ENCODE measurements at places on chromosomes 11 and 22.

- DNase-seq: no peak
Observed at GRCh38 chr11:10540546-10540914, 457 bp downstream of the RNF141 start.

GRCh38 chr11:12164061-12165014 is 53.9 kb downstream of the MICAL2 start:
- no peak for DNase-seq

DNA sequence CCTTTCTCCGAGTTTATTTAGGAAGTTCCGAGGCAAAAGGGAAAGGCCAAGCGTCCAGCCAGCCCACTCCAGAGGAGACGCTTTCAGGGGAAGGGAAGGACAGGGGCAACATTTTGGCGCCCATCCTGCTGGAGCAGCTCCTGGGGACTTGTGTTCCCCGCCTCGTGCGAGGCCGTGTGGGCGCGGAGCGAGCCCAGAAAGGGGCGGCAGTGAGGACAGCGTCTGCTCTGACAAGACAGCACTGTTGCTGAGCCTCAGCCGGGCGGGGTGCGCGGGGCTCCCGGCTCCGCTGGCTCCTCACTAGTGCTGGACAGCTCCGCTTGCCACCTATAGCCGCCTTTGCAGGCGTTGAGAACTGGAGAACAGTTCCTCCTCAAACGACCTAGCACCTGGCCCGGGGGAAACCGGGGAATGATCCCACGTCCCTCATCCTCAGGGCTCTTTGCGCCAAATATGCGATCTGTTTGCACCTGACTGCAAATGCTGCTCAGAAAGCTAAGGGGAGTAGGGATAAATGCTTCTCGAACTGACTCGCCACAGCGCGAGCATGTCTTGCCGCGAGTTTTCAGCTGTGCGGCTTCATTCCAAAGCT is 722 bp upstream of the GUCY1A2 start:
- peak; percentile 73 for DNase-seq

GRCh38 chr11:65375012-65375411 is 7.4 kb downstream of the SLC25A45 start:
- no peak for DNase-seq

DNA sequence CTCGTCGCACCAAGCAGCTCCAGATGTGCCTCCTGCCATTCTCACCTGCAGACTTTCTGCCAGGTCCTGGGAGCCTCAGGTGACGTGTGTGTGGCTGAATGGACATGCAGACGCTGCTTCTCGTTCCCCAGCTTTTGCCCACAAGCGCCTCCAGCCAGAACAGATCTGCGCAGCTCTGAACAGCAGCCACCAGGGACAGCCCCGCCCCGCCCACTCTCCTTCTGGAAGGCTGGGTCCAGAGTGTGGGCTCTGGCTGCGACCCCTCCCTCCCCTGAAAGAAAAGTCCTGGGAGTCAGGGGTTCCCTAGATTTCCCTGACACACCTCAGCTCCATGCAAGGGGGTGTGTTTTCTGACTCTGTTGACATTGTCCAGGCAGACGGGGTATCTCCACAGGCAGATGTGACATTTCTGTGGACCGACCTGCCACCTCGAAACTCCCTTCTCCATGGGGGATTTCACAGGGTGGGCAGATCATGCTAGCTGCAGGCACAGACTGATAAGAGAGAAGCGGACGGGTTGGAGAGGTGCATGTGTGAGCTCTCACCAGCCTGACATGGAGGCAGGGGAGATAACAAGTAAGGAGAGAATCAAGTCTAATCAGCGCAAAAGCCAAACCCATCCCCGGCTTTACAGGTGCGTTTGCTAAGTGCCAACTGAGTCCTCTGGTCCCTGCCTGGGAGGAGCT is 19.8 kb downstream of the SLCO2B1 start:
- DNase-seq: no peak

- DNase-seq: no peak
Observed at GRCh38 chr11:106961518-106961917, 56.8 kb downstream of the GUCY1A2 start.

DNA sequence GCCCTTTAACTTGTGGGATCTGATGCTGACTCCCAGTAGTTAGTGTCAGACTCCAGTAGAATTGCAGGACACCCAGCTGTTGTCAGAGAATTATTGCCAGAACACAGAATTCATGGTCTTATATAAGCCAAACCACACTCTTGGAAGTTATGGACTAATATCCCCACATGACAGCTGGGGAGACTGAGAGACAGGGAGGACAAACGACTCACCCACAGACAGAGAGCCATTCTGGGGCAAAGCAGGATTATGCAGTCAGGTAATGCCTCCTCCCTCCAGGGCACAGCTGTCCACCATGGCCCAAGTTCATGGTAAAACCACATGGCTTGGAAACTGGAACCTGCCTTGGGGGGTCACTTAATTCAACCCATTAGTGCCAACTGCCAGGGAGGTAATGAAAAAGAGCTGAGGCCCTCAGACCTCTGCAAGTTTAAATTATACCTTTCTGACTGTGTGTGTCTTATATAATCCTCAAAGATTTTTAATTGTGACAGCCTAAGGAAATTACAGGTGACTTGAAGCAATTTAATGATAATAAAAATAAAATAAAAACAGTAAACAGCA is 299.5 kb downstream of the BUD13 start:
- DNase-seq: no peak

GRCh38 chr22:50226063-50226874 is 18.6 kb downstream of the TUBGCP6 start:
- DNase-seq: no peak

- no peak for DNase-seq
Observed at GRCh38 chr11:1475841-1476240, 10.7 kb downstream of the MOB2 start.

DNA sequence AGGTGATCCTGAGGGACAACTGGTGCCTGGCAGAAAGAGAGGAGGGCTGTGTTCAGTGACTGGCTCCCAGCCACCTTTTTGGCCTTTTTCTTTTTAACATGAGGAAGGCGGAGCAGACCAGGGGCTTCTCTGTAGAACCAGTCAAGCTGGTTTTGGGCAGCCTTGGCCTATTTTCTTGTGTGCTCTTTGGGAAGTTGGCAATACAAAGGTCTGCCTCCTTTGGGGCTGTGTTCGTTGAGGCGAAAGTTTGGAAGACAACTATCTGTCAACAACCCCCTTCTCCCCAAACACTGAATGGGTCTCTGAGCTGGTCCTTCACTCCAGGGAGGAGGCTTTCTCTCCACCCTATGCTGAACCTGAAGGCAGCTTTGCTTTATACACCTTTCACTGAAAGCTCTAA is 8.5 kb downstream of the MARK2 start:
- no peak for DNase-seq

GRCh38 chr11:120547811-120548681 is 36.5 kb downstream of the GRIK4 start:
- peak; percentile 91 for DNase-seq

- DNase-seq: no peak
Observed at GRCh38 chr11:1160231-1161101, 2.7 kb downstream of the MUC5AC start.

GRCh38 chr11:61683961-61684869 is 4.0 kb downstream of the DAGLA start:
- no peak for DNase-seq

GRCh38 chr11:118082880-118083552 is 3.7 kb downstream of the SMIM35 start:
- DNase-seq: no peak

GRCh38 chr22:49970528-49971231 is 10.1 kb downstream of the PIM3 start:
- DNase-seq: peak; percentile 98

DNA sequence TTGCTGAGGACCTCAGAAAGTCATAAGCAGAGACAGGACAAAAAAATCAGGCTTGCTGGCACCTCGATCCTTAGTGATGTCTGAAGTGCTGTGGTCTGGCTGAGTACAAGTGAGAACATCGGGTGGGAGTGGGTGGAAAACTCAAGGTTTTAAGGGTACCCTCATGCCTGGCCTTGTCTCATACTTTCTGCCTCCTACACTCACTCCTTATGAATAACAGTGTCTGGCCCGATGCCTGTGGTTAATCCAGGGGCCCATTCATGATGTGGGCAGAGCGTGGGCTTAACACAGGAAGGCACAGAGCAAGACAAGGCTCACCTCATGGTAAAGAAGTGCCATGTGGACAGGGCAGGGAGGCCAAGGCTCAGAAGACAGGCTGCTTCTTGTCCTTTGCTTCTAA is 11.0 kb upstream of the UCP3 start:
- DNase-seq: no peak
